Smooth muscle cell of the coronary artery (primary cell): ENCODE measurements at places on chromosomes 2 and 18. TPM values are rescaled to one million over a fixed set of nuclear protein-coding genes. Genes with fewer than 3 reads are reported as not detected.

The RAX gene
- total RNA-seq = not detected in 2 replicates

The HRH4 gene
- total RNA-seq = 0.08 and 0.12 TPM in 2 replicates

The B4GALT6 gene
- total RNA-seq = 2.1 and 2.3 TPM in 2 replicates

The STPG4 gene
- 0.23 TPM in 2 replicates for total RNA-seq

The CPS1 gene
- 11.1 and 28.2 TPM in 2 replicates for total RNA-seq

The KLF7 gene
- total RNA-seq = 10.8 and 15.0 TPM in 2 replicates

The UGT1A5 gene
- total RNA-seq = not detected in 2 replicates

The POTEI gene
- total RNA-seq = not detected in 2 replicates

The CABLES1 gene
- total RNA-seq = 11.7 and 13.0 TPM in 2 replicates

The KCMF1 gene
- total RNA-seq = 39.8 and 57.7 TPM in 2 replicates

The KDM3A gene
- 23.2 and 24.2 TPM in 2 replicates for total RNA-seq

The GBX2 gene
- 0.60 TPM in 1 of 2 replicates, not detected in the other for total RNA-seq

The COBLL1 gene
- 2.2 and 5.7 TPM in 2 replicates for total RNA-seq

The ITGAV gene
- total RNA-seq = 371 and 481 TPM in 2 replicates

The TBR1 gene
- not detected in 2 replicates for total RNA-seq

The VIL1 gene
- under 0.01 TPM in 1 of 2 replicates, not detected in the other for total RNA-seq

The HOXD8 gene
- total RNA-seq = 0.23 and 1.9 TPM in 2 replicates

The MERTK gene
- 0.23 and 0.90 TPM in 2 replicates for total RNA-seq

The ZC3H6 gene
- 3.3 and 3.4 TPM in 2 replicates for total RNA-seq

The LINC00305 gene
- not detected in 2 replicates for total RNA-seq

The UNC80 gene
- total RNA-seq = under 0.01 TPM in 1 of 2 replicates, not detected in the other

The INHA gene
- under 0.01 and 0.38 TPM in 2 replicates for total RNA-seq

The FBXO41 gene
- total RNA-seq = 0.23 and 0.70 TPM in 2 replicates

The IGFBP2 gene
- total RNA-seq = 42.0 and 195 TPM in 2 replicates

The GALNT3 gene
- 0.08 TPM in 1 of 2 replicates, not detected in the other for total RNA-seq

The LTBP1 gene
- 258 and 326 TPM in 2 replicates for total RNA-seq

The SATB2 gene
- 14.1 and 36.4 TPM in 2 replicates for total RNA-seq

The TUBA4B gene
- total RNA-seq = not detected in 2 replicates

The DTNB gene
- total RNA-seq = 3.9 and 4.7 TPM in 2 replicates

The LYG1 gene
- not detected in 2 replicates for total RNA-seq

The IL1F10 gene
- not detected in 2 replicates for total RNA-seq

The PDK1 gene
- 17.6 and 32.8 TPM in 2 replicates for total RNA-seq

The CFC1 gene
- total RNA-seq = not detected in 2 replicates

The CXCR2 gene
- not detected in 2 replicates for total RNA-seq
